ENCODE measurements at places on chromosomes 12 and 14. TPM values are rescaled to one million over a fixed set of nuclear protein-coding genes. Genes with fewer than 3 reads are reported as not detected.

The FZD10 gene
- not detected for total RNA-seq

The CDCA3 gene
- total RNA-seq, result 35.9 TPM

DNA sequence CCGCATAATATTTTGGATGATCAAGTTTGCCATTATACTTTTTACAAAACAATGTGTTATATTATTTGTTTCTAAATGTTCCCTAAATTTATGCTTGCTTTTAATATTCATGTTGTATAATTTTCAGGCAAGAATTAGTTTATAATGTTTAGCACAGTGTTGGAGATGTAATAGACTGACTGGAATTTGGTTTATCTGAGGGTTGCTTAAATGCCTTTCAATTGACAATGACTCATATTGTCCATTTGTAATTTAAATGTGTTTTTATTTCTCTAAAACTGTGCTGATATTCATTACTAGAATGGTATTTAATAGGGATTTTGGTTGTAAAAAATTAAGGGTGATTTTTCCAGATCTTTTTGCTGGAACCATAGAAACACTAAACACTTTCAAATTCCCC lies 788.4 kb downstream of the SLC6A15 start:
- no peaks in the 10 kb centered on the region for H3K36me3 ChIP-seq
- no peak for DNase-seq
- H3K27ac ChIP-seq, result no peak overlapping the region

The BCL11B gene
- 42.0 TPM for total RNA-seq

The TAS2R19 gene
- total RNA-seq, result 0.88 TPM

- peaks cover 36% of the 10 kb centered on the region for H3K4me1 ChIP-seq
- no peak overlapping the region for H3K27ac ChIP-seq
These were observed 18.9 kb downstream of the SYNE3 start for GRCh38 chr14:95497561-95498011.

DNA sequence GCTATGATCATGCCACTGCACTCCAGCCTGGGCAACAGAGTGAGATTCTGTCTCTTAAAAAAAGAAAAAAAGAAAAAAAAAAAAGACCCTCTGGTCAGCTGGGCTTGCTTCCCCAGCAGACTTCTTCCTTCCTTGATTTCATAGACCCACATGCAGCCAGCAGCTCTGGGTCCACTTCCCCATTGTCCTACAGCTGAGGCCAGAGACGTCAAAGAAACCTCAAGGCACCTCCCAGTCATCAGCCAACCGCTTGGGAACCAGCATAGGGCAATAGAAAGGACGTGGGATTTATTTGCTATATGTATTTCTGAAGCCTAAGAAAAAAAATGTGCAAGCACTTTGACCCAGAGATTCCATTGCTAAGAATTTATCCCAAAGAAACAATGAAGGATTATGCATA lies 35.4 kb upstream of the SPPL3 start:
- H3K4me3 ChIP-seq, result no peak overlapping the region
- H3K36me3 ChIP-seq, result no peaks in the 10 kb centered on the region
- no peaks in the 10 kb centered on the region for H3K27me3 ChIP-seq
- H3K4me1 ChIP-seq, result no peaks in the 10 kb centered on the region
- H3K27ac ChIP-seq, result no peak overlapping the region
- no peak for DNase-seq

DNA sequence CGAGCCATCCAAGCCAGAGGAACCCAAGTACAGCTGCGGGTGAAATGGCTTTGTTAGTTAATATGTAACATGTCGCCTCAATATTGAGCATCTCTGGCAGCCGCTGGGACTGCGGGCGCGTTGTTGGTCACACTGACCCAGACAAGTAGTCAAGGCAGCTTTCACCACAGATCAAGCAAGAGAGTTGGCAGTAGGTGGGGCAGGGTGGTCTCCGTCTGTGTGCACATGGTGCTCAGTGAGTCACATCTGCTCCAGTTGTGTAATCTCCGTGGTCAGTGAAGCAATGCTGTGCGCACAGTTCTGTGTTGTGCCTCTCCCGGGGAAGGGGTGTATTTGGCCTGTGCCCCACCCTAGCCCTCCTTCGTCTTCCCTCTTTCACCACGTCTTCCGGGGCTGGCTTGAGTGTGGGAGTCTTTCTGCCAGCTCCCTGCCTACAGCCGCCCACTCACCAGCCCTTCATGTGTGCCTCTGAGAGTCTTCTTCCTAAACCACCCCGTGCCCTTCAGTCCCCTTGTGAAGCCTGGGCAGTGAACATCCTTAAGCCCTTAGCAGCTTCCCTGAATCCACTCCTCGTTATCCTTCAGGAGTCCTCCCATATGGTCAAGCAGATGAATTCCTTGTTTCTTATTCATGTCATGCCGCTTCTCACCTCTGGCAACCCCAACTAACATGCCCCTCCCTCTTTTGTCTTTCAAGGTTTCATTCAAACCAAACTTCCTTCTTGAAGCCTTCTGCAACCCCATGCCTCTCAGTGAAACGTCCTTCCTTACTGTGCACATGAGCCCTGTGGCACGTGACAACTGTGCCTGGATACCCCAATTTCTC lies 242.1 kb downstream of the CACNA1C start:
- DNase-seq, result no peak
- no peak overlapping the region for H3K4me3 ChIP-seq
- H3K27ac ChIP-seq, result no peak overlapping the region

DNA sequence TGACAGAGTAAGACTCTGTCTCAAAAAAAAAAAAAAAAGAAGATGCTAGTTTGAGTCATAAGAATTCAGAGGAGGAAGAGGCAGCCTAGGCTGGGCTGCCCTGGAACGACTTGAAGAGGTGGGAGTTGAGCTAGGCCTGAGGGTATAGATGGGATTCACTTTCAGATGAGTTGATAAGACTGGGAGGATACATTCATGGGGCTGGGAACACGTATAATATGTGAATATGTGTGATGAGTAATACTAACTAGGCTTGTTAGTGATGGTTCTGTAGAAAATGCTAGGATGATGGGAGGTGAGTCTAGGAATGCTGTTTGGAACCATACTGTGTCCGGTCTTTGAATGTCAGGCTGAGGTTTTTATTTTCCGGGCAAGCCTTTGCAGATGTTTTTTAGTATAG lies 9.0 kb downstream of the PLEKHA5 start:
- no peak overlapping the region for H3K27ac ChIP-seq
- H3K4me3 ChIP-seq, result no peak overlapping the region
- H3K36me3 ChIP-seq, result no peaks in the 10 kb centered on the region
- no peaks in the 10 kb centered on the region for H3K4me1 ChIP-seq
